ENCODE measurements at places on chromosomes 16 and 17.
A peak's percentile ranks its signal among the peaks of the same experiment; 100 is the strongest.

DNA sequence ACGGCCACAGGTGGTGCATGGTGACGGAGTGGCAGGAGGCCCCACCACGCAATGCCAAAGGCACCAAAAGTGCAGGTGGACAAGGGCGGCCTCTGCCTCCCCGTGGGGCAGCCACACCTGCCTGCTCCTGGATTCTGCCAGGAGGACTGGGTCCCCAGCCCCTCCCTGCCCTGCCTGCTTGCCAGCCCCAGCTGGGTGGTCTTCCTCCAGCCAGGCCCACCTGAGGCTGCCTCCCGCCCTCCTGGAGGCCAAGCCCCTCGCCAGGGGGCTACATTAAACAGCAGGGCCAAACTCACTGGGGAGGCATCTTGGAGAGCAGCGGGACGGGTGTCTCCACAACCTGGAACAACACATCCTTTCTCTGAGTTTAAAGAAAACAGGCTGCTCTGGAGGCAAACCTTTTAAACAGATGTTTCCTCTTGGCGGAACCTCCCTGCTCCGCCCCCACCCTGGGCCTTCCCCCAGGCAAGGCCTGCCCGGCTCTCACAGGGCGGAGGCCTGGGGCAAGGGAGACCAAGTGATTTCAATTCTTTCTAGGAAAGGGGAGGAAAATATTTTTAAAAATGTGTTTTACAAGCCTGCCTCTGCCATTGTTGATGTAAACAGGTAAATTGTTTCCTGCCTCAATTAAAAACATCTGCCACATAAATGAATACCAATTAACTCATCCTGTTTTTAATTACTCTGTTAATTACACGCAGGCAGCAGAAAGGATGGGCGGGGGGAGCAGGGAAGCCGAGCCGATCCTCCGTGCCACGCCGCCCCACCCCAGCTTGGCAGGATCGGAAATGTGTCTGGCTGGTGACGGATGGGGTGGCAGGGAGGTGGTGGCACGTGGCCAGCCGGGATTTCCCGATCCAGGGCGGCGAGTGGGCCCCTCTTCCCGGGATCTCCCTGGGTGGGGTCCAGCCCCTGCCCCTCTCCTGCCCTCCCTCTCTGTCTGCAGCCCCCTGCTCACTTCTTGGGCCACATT, 54.4 kb upstream of the PABPN1L start:
- DNase-seq: no peak

DNA sequence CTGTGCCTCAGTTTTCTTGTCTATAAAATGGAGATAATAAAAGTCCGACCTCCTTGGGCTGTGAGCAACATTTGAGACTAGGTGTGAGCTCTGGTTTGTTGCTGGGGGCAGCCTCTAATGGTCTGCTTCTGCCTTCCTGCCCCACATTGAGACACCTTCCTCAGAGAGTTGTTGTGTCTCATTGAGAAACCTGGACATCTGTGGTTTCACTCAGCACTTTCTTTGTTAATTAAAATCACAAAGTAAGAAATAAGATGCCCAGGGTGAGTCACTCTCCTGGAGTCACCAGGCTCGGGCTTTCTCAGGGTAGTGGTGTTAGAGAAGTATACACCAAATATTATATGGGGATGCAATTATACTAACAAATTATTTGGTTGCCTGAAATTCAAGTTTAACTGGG, 389.2 kb upstream of the SALL1 start:
- no peak for DNase-seq

- DNase-seq: no peak
Observed at GRCh38 chr16:23113185-23113584, 36.1 kb downstream of the USP31 start.

DNA sequence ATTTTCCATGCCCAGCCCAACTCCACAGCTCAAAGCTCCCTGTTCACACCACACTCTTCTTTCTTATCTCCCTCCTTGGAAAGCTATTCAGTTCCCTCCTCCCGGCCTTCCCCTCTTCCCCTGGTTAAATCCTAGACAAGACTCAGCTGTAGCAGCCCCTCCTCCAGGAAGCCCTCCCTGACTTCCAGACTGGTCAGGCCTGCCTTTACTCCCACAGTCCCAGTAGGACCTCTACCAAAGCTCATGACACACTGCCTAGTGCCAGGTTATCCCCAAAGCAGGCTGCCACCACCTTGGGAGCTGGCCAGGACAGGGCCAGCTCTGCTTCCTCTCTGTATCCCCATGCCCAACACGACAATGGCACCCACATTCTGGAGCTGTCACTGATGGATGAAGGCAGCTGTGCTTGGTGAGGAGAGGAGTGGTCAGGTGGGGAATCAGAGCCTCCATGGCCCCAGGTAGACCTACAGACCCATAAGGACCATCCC, 50.0 kb downstream of the BEAN1 start:
- no peak for DNase-seq

DNA sequence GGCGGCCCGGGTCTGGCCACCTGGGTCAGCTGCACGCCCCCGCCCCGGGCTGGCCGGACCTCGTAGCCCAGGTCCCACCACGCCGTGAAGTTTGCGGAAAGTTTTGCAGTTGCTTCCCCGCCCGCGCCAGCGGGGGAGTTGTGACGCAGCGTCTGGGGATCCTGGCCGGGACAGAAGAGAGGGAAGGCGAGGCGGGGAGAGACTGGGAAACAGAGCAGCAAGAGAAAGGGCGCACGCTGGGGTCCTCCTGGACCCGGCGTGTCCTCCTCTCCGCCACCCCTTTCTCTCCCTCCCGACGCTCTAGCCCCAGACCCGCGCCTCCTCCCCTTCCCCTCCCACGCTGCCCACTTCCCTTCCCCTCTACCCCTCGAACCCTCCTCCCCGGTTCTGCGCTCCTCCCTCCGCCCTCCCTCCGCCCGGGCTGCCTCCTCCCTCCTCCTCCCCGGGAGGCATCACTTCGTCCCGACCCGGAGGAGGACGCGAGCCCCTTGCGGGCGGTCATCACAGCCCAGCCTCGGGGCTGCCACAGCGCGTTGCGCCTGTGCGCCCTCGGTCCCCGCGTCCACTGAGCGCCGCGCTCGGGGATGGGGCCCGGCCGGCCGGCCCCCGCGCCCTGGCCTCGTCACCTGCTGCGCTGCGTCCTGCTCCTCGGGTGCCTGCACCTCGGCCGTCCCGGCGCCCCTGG, at the start of gene MRC2:
Gene MRC2 (plus strand): TSS at position 452 of the 685 bp plus-strand sequence. CDS start 133 bp downstream, at position 585.
- DNase-seq: no peak

GRCh38 chr16:21727344-21727743, 63.6 kb downstream of the OTOA start:
- DNase-seq: no peak

- DNase-seq: peak; percentile 79
Observed at GRCh38 chr17:50719144-50719923, at the start of gene LUC7L3. TSS of gene LUC7L3 (plus strand) at chr17:50719603. CDS start at chr17:50719733, 130 bp downstream.

- DNase-seq: no peak
Observed at GRCh38 chr17:42772945-42773289, 332 bp upstream of the VPS25 start.

- DNase-seq: no peak
Observed at GRCh38 chr17:48247038-48247437, 139.5 kb downstream of the SNX11 start.

GRCh38 chr16:81530296-81530721, 85.7 kb downstream of the CMIP start:
- no peak for DNase-seq

DNA sequence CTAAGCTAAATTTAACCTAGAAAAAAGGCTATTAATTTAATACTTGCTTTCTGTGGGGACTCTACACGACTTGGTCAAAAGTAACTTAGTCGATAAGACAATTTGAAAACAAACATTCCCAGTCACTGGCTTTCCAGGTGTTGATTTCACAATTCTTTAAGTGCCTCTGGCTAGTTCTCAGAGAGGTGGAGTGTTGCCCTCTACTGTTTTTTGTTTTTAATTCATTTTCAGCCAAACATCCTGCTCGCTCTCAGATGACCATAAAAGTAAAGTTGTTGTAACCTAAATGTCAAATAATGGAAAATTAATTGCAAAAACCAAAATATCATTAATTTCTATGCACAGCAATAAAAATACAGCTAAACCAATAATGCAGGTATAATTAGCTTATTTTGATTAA, 107.1 kb downstream of the MYO1D start:
- no peak for DNase-seq

GRCh38 chr17:31291820-31292219, 5.2 kb downstream of the OMG start:
- no peak for DNase-seq

DNA sequence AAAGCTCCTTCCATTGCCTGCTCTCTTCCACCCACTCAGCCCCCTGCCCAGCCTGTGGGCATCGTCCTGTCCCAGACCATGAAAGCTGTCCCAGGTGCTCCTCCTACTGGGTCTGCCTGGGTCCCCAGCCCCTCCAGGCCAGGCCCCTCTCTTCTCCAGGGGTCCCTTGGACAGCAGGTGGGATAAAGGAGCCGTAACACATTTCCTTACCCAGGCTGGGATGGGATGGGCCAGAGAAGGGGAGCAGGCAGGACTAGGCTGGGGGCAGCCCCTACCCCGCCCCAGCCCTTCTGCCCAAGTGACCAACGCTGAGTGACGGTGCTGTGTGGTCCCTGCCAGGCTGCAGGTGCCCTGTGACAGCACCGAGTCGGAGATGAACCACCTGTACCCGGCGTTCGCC, 80.1 kb downstream of the MGAT5B start:
- no peak for DNase-seq

DNA sequence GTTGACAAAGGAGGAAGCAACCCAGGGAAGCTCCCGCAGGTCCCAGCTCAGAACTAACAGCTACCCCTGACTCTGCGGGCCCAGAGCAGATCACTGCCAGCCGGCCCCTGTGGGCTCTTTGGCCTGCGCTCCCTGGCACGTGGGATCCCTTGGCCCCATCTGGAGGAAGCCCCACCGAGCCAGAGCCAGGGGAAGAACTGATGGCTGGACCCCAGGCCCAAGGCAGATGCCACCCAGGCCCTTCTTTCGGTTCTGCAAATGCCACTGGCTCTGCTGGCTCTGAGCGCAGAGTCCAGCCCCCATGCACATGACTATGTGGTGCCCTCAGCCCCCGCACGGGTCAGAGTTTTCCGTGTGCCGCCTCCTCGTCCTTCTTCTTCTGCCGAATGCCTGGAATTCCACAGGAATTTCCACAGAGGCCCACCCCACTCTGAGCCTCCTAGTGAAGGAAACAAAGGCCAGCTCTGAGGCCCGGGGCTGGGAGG, 35.8 kb upstream of the SNN start:
- DNase-seq: no peak

DNA sequence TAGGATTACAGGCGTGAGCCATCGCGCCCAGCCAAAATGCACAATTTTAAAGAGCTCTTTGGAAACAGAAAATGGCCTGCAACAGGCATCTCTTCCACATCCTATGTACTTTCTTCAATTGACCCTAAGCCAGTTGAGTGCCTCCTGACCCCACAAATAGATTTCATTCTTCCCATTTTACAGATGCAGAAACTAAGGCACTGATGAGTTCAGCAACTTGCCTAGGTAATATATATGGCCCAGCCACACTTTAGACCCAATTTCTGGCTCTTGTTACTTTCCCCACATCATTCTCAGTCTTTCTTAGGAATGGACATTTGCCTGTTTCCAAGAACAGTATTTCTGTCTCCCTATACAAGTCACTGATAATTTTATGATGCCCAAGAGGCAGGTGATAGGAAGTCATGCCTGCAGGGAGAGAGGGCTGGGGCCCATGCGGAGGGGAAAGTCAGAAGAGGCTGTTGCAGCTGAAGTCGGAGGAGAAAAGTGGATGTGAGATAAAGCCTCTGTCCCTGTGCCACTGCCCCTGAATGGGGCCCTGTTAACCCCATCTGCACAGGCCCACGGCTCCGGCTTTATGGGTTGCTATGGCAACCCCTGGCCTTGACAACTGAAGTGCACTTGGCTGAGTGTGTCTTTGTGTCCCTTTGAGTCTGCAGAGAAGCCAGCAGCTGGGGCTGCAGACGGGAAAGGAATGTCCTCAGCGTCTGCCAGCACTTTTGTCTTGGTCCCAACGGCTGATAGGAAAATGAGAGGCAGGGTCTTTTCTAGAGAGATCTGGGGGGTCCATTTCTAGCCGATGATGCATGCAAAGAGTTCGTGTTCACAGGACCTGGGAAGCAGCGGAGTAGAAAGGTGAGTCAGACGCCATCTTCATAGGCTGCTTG, 45.9 kb downstream of the ABAT start:
- DNase-seq: no peak

Data from stimulated activated CD8-positive, alpha-beta memory T cell treated with anti-CD3 and anti-CD28 coated beads, Interleukin-7, amount 100 ng/mL, for 24 hours (primary cell).